ENCODE measurements at places on chromosomes 4 and X.

GRCh38 chrX:119935215-119935874, 8.2 kb downstream of the NKAP start:
- peak overlapping the region; percentile 66 for H3K27ac ChIP-seq
- DNase-seq = no peak
- no peaks in the 10 kb centered on the region for H3K36me3 ChIP-seq
- no peaks in the 10 kb centered on the region for H3K27me3 ChIP-seq
- no peak overlapping the region for H3K4me3 ChIP-seq

DNA sequence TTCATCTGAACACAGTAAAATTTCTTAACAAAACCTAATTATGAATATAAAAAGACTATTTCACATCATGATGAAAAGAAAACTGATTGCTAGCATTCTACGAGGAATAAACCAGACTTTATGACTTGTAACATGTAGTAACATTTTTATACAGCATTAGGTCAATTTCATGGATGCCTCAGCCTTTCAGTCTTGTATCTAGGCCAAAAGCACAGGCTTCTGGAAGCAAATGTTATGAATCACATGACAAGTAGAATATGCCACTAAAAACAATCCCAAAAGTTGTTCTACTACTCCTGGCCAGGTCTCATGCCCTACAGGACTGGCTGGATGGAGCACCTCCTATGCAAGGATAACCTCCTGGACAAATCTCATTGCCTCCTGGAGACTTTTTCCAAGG, 101.2 kb downstream of the ARHGAP6 start:
- H3K36me3 ChIP-seq = no peaks in the 10 kb centered on the region
- no peaks in the 10 kb centered on the region for H3K4me1 ChIP-seq
- no peak overlapping the region for H3K4me3 ChIP-seq
- H3K27ac ChIP-seq = no peak overlapping the region
- no peaks in the 10 kb centered on the region for H3K27me3 ChIP-seq

DNA sequence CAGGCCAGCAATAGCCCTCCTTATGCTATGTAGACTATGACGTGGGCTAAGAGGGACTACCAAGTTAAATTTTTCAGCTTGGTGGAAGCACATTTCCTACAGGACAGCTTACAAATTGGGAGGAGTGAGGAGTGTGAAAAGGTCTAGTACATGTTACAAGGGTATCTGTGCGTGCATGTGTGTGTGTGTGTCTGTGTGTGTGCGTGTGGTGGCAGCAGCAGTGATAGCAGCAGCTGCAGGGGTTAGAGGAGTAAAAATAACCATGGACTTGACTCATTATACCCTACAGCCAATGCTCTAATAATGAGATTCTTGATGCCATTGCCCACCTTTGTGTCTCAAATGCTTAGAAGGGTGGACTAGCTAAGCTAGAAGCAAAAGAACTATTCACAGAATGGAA, 88.6 kb downstream of the SLC9A7 start:
- H3K27me3 ChIP-seq = no peaks in the 10 kb centered on the region
- H3K4me3 ChIP-seq = no peak overlapping the region
- no peak overlapping the region for H3K27ac ChIP-seq
- H3K36me3 ChIP-seq = no peaks in the 10 kb centered on the region
- no peaks in the 10 kb centered on the region for H3K4me1 ChIP-seq

DNA sequence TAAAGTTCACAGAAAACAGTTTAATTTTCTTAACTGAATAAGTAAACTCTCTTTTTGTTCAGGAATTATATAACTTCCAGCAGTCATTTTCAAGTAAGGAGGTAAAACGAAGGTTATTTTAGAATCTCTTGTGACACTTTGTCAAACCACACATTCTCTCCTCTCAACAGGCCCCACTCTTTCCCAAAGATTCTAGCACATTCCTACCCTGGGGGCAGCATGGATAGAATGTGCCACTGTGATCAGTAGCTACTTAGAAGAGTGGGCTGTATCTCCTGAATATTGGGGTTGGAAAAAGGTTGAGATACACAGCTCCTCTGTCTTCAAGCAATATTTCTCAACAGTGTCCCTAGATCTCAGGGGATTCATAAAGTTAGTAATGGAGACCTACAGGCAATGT, 157.6 kb downstream of the EMCN start:
- no peaks in the 10 kb centered on the region for H3K27me3 ChIP-seq
- no peaks in the 10 kb centered on the region for H3K36me3 ChIP-seq
- H3K4me1 ChIP-seq = no peaks in the 10 kb centered on the region
- H3K4me3 ChIP-seq = no peak overlapping the region
- H3K27ac ChIP-seq = no peak overlapping the region
- DNase-seq = no peak

DNA sequence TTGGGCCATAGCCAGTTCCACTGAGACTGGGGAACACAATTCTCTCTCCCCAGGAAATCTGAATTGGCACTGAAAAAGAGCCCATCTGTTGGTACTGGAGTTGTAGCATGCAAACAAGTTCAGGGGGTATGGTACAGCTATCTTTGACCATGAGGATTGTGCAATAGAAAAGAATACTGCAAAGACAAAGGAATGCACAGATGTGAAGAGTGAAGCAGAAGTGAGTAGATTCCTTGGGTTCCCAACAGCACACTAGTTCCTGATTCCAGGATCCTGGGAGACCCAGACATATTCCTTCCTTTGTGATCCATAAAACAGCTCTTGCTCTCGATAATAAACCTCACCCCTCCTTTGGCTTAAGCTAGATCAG, 43.3 kb upstream of the CTAG2 start:
- no peak overlapping the region for H3K27ac ChIP-seq
- no peaks in the 10 kb centered on the region for H3K4me1 ChIP-seq
- no peaks in the 10 kb centered on the region for H3K36me3 ChIP-seq
- no peaks in the 10 kb centered on the region for H3K27me3 ChIP-seq
- no peak for DNase-seq

GRCh38 chrX:11591723-11592346, 73.9 kb downstream of the ARHGAP6 start:
- H3K27me3 ChIP-seq = no peaks in the 10 kb centered on the region
- H3K4me3 ChIP-seq = no peak overlapping the region
- H3K27ac ChIP-seq = no peak overlapping the region
- DNase-seq = no peak

DNA sequence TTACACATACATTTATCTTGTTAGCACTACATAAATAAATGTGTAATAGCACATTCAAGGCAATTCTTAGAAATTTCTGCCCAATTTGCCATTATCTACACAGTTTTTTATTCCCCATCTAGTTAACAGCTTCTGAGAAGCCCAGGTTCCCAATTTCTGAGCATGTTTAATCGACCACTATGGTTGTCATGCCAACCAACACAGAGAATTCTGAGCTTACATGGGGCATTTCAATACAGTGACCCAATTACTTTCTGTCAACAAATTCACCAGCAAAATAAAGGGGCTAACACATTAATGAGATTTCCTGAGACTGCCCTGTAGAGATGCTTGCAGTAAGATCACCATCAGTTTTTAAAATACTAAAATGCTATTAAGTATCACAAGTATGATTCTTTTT, 22.0 kb downstream of the GPM6A start:
- no peak overlapping the region for H3K27ac ChIP-seq
- H3K4me3 ChIP-seq = no peak overlapping the region

- H3K4me1 ChIP-seq = no peaks in the 10 kb centered on the region
- no peaks in the 10 kb centered on the region for H3K36me3 ChIP-seq
- no peak overlapping the region for H3K4me3 ChIP-seq
- no peak overlapping the region for H3K27ac ChIP-seq
These were observed 68.6 kb downstream of the BMP15 start for GRCh38 chrX:50978920-50979682.

- no peaks in the 10 kb centered on the region for H3K27me3 ChIP-seq
- H3K36me3 ChIP-seq = no peaks in the 10 kb centered on the region
These were observed 51.0 kb downstream of the SPIN2B start for GRCh38 chrX:57070185-57070984.

- H3K27ac ChIP-seq = no peak overlapping the region
- DNase-seq = no peak
- no peaks in the 10 kb centered on the region for H3K27me3 ChIP-seq
- no peak overlapping the region for H3K4me3 ChIP-seq
These were observed 45.0 kb downstream of the PSAPL1 start for GRCh38 chr4:7389719-7390118.

DNA sequence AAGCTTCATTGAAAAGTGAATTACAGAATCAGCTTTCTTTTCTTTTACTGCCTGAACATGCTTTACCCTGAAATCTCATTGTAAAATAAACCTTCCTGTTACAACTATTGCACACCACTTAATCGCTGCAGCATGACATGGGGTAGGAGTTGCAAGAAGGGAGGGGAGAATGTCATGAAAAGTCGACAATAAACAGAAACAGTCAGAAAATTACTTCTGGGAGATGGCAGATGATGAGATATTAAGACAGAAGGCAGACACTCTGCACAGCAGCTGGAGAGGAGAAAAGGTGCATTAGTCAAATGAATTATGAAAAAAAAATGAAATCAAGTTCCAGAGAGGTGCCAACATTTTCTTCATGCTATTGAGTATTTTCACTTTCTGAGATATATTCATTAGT, 287.7 kb downstream of the PCDH7 start:
- no peaks in the 10 kb centered on the region for H3K27me3 ChIP-seq
- H3K4me3 ChIP-seq = no peak overlapping the region

DNA sequence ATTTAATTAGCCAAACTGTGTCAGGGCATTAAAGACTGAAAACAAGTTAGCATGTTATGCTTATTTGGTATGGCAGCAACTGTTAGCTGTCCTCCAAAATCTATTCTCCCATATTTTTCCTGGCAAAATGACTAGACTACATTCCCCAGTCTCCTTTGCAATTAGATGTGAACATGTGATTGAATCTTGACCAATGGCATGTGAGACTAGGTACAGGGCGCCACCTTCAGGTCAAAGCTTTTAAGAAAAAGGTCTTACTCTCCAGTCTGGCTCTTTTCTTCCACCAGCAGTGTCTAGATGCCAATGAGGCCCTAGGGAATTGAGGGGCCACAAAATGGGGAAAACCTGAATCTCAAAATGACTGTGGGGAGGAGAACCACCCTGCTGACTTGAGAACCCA, 408.2 kb downstream of the SMARCA1 start:
- no peak overlapping the region for H3K27ac ChIP-seq
- no peaks in the 10 kb centered on the region for H3K27me3 ChIP-seq
- peak; percentile 58 for DNase-seq
- no peaks in the 10 kb centered on the region for H3K4me1 ChIP-seq
- H3K4me3 ChIP-seq = no peak overlapping the region
- H3K36me3 ChIP-seq = no peaks in the 10 kb centered on the region

GRCh38 chr4:67160394-67160793, 384.9 kb downstream of the CENPC start:
- no peak overlapping the region for H3K4me3 ChIP-seq
- H3K27me3 ChIP-seq = no peaks in the 10 kb centered on the region
- H3K27ac ChIP-seq = no peak overlapping the region
- no peak for DNase-seq
- H3K4me1 ChIP-seq = no peaks in the 10 kb centered on the region

DNA sequence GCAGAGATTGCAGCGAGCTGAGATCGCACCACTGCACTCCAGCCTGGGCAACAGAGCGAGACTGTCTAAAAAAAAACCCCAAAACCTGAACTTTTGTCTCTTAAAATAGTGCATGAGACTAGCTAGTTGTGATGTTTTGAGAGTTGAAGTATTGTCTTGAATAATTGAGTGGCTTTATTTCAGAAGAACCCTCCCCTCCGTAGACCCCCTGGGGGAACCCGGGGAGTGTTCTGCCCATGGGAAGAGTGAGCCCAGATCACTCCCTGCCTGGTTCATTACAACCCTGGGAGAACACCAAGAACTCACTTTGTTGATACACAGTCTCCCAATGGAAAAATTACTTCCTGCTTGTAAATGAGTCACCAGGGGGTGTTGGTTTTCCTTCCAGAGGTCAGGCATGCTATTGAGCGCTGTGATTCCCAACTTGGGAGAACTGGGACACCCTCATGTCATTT, 65.3 kb upstream of the SHISA3 start:
- no peaks in the 10 kb centered on the region for H3K27me3 ChIP-seq
- H3K4me1 ChIP-seq = no peaks in the 10 kb centered on the region
- no peak overlapping the region for H3K27ac ChIP-seq
- no peak overlapping the region for H3K4me3 ChIP-seq
- H3K36me3 ChIP-seq = no peaks in the 10 kb centered on the region

DNA sequence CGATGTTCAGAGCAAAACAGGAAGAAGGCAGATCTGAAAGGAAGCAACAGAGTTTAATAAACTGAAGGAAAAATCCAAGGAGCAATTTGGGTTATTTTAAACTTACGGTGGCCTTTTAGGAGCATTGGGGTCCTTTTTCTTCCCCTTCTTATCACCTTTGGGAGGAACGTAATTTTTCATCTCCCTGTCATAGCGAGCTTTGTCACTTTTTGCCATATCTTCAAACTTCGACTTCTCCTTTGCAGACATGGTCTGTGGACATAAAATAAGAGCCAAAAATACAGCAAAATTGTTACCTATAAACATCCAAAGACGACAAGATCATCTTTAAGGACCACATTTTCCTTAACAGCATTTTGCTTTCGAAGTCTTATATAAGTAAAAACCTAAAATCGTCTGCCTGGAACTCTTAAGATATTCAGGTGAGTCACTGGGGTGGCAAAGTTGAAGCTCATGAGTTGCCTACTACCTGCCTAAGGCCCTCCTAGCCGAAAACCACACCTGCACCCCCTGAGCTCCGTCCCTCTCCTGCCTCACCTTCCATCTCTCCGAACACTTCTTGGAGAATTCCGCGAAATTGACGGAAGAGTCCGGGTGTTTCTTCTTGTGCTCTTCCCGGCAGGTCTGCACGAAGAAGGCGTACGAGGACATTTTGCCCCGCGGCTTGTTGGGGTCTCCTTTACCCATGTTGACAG, 1.0 kb downstream of the HMGB2 start:
- peaks cover 11% of the 10 kb centered on the region for H3K4me1 ChIP-seq
- H3K4me3 ChIP-seq = peak overlapping the region; percentile 60
- H3K27ac ChIP-seq = peak overlapping the region; percentile 99
- no peaks in the 10 kb centered on the region for H3K36me3 ChIP-seq
- no peaks in the 10 kb centered on the region for H3K27me3 ChIP-seq
- no peak for DNase-seq

- no peaks in the 10 kb centered on the region for H3K27me3 ChIP-seq
- DNase-seq = no peak
- no peak overlapping the region for H3K4me3 ChIP-seq
- H3K36me3 ChIP-seq = no peaks in the 10 kb centered on the region
These were observed 64.9 kb downstream of the POLR2B start for GRCh38 chr4:57043347-57044251.

- H3K27me3 ChIP-seq = no peaks in the 10 kb centered on the region
- no peaks in the 10 kb centered on the region for H3K36me3 ChIP-seq
- peak; percentile 28 for DNase-seq
- peaks cover 4% of the 10 kb centered on the region for H3K4me1 ChIP-seq
These were observed 2.0 kb downstream of the TMEM165 start for GRCh38 chr4:55397520-55398321.

GRCh38 chr4:82787342-82787741, 11.3 kb downstream of the SCD5 start:
- H3K4me3 ChIP-seq = no peak overlapping the region
- no peaks in the 10 kb centered on the region for H3K27me3 ChIP-seq
- DNase-seq = no peak
- no peak overlapping the region for H3K27ac ChIP-seq

GRCh38 chrX:16953606-16954211, 7.3 kb downstream of the REPS2 start:
- no peaks in the 10 kb centered on the region for H3K36me3 ChIP-seq
- peaks cover 1% of the 10 kb centered on the region for H3K27me3 ChIP-seq
- DNase-seq = no peak
- no peak overlapping the region for H3K27ac ChIP-seq
- H3K4me1 ChIP-seq = no peaks in the 10 kb centered on the region
